ENCODE measurements at places on chromosomes 16 and 17.

DNA sequence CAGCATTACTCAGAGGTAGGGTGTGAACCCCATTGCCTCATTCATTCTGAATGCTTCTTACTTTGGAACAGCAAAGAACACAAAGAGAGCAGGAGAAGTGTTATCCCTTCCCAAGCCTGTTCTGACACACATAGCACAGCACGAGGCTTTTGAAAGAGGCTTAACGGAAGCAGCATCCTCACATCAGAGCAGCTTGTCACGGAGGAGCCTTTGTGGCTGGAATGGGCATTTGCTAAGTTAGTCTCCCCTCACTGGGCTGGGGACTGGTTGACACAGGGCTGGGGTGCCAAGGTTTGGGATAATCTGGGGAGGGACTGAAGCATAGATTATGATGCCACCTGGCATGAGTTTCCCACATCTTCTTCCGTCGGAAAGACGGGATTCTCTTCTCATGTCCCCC is 167.5 kb upstream of the DNAH9 start:
- DNase-seq, result no peak

GRCh38 chr16:88437367-88437964 is 15.6 kb upstream of the ZFPM1 start:
- DNase-seq, result peak; percentile 76

DNA sequence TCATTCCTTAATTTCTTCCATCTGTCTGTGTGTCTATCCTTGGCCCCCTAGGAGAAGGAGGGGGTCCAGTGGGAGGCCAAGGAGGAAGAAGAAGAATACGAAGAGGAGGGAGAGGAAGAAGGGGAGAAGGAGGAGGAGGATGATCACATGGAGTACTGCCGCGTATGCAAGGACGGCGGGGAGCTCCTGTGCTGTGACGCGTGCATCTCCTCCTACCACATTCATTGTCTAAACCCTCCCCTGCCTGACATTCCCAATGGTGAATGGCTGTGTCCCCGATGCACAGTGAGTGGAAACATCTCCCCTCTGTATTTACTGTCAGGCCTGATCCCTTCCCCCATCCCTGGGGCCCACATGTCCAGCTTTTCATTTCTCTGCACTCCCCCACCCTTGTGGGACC is 6.3 kb downstream of the CHD3 start:
- no peak for DNase-seq

DNA sequence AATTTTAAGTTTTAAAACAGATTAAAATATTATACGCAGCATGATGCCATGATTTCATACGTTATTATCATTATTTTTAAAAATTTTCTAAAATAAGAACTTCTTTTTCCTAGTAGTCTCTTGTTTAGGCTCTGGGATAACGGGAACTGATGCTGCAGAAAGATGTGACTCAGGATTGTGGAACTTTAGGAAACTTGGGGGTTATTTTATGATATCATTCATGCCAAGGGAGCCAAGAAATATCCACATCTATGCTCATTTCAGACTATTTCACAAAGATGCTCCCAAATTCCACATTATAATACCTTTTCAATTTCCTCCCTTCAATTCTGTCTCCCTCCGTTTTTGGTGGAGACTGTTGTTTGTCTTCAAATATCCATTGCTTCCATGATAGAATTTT is 236.4 kb downstream of the HS3ST3A1 start:
- no peak for DNase-seq

- DNase-seq, result no peak
Observed at GRCh38 chr17:43740541-43740940, 18.1 kb downstream of the SOST start.

DNA sequence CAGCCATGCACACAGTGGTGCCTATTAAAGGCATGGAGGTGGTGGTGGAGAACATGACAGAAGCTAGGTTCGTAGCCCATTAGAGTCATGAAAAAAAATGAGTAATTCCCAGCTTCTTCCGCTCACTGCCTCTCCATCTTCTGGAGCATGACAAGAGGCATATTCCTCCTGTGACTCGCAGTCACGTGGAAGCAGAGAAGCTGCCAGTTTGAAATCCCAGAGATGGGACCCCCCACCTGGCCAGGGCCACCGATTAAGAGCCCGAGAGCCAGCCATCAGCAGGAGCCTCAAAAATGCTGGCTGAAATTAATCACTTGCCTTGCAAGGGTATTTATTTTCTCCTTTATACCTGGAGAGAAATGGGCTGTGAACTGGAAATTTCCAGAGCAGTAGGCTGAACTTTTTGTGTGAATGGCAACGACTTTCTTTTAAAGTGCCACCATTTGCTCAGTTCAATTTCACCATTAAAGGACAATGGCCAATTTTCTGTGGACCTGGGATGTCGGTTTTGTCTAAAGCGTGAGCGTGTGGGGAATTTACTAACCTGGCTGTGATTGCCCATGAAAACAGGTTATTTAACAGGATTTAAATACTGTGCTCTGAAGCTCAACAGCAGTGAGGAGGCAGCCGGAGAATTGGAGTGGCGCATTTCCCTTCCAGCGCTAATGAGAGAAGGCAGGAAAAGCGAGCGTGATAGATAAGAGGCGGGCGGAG is 189.7 kb upstream of the SDK2 start:
- DNase-seq, result no peak

DNA sequence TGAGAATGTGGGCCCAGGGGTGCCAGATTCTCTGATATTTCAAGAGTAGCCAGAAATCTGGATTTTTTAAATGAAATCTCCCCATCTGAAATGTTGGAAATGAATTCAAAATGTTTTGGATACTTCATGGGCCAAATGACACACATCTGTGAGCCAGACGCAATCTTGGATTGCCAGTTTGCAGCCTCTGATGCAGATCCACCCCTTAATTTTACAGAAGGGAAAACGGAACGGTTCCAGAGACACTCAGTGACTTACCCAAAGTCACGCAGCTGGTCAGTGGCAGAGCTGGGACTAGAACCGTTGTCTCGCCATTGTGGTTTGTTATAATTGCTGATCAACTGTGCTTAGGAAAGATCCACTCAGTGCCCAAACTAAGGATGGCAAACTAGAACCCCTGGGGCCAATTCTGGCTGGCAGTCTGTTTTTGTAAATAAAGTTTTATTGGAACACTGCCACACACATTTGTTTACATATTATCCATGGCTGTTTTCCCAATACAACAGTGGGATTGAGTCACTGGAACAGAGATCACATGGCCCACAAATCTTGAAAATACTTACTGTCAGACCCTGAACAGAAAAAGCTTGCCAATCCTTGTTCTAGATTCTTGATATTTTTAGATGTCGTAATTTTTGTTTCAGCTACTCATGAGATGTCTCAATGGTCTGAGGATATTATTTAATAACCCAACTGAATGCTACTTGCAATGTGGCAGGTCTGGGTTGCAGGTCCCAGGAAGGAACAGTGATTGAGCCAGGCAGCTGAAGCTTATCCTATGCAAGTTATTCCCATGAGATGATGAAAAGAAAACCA is 143.8 kb downstream of the AXIN2 start:
- DNase-seq, result no peak

- DNase-seq, result no peak
Observed at GRCh38 chr17:76056882-76057281, 15.4 kb downstream of the SRP68 start.

DNA sequence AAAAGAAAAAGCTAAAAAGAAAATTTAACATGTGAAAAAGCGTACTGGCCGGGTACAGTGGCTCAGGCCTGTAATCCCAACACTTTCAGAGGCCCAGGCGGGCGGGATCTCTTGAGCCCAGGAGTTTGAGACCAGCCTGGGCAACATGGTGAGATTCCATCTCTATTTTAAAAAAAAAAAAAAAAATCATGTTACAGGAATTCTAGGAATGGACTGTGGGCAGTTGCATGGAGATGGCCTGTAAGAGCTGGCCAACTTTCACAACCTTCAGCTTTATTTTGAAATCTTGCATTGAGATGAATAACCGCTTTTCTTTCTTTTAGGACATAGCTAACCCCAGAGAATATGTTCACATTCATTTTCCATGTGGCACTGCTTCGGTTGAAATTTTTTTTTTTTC is 8.2 kb upstream of the CIAO3 start:
- DNase-seq, result no peak

DNA sequence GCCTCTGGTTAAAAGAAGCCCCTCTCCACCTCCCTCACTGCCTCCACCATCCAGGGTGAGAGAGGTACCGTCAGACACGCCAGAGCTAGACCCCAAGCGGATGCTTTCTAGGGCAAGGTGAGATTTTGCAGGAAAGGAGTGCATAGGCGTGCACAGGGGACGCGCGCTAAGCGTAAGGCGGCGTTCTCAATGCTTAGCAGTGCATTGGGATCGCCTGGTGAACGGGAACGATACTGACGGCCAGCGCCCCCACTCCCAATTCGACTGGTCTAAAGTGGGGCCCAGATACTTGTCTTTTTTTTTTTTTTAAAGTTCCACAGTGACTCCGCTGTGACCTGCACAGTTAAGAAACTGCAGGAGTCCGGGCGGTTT is 57.9 kb upstream of the CREBBP start:
- no peak for DNase-seq

- DNase-seq, result no peak
Observed at GRCh38 chr16:17606460-17606859, 135.7 kb upstream of the XYLT1 start.

- no peak for DNase-seq
Observed at GRCh38 chr16:19033761-19034160, 33.7 kb upstream of the COQ7 start.

DNA sequence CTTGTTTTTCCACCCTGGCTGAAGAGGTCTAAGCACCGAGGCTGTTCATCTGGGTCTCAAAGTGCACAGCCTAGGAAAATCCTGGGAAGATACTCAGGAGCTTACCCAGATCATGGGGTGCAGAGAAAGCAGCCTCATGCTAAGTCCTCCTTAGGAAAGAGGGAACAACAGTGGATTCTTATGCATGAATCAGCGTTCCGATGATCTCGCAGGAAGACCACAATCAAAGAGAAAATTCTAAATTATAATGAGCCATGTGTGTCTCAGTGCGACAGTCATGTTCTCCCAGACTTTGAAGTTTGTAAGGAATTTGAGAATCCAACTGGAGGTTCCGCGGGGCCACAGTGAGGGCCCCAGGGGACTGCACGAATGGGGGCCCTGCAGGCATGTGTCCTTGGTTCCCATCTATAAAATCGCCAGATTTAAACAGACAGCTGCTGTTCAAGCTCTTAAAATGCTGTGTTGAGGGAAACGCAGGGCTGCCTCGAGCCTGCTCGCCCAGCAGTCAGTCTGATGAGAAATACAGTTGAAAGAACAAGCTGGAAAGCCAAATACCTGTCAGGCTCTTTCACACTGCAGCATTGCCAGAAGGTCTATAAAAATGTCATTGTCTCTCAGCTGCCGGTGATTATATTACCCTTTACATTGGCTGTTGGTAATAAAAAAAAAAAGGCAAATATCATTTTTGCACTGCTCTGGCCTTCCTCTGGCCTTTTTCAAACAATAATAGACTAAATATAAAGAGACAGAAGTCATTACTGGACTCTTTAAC is 152.1 kb downstream of the PMP22 start:
- no peak for DNase-seq

- no peak for DNase-seq
Observed at GRCh38 chr16:57623251-57624043, 5.0 kb upstream of the ADGRG1 start.

- no peak for DNase-seq
Observed at GRCh38 chr16:87665193-87665592, 62.9 kb downstream of the JPH3 start.

GRCh38 chr17:58166682-58167081 is at the start of gene OR4D2:
TSS of gene OR4D2 (plus strand) at chr17:58166982. CDS start at chr17:58169656, 2,674 bp downstream.
- DNase-seq, result no peak

- DNase-seq, result no peak
Observed at GRCh38 chr16:23391381-23392222, 61.4 kb downstream of the COG7 start.

- DNase-seq, result no peak
Observed at GRCh38 chr16:85773044-85773443, 22.1 kb upstream of the C16orf74 start.

DNA sequence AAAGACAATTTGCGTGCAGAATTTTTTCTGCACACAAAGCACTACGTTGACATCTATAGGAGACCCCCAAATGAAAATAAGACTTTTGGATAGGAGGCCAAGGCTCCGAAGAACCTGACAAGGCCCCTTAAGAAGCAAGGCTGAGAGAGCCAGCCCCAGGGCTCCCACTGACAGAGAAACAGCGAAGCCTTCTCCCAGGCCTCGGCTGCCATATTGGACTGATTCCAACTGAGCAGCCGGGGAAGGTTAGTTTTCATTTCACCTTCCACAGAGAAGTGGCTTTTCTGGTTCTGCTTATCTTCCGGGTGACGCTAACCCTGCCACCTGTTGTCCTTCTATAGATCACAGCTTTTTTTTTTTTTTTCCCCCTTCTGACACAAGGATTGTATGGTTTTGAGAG is 356.7 kb downstream of the SOX9 start:
- no peak for DNase-seq

DNA sequence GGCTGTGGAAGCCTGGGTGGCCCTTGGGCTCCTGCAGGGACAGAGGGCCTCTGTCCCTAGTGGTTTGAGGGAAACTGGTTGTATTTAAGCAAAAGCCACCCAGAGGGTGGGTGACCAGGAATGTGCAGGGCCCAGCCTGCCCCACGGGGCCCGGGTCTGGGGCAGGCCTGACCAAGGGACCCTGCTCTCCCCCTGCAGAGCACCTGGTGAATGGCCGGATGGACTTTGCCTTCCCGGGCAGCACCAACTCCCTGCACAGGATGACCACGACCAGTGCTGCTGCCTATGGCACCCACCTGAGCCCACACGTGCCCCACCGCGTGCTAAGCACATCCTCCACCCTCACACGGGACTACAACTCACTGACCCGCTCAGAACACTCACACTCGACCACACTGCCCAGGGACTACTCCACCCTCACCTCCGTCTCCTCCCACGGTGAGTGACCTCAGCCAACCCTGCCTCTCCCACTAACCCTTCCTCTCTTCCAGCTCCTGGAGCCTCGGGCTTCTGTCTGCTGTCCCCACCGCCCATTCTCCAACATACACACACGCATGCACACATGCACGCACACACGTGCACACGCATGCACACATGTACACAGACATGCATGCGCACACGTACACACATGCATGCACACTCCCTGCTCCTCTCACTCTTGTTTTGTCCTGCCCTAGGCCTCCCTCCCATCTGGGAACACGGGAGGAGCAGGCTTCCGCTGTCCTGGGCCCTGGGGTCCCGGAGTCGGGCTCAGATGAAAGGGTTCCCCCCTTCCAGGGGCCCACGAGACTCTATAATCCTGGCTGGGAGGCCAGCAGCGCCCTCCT is 10.4 kb downstream of the GALK1 start:
- DNase-seq, result no peak

DNA sequence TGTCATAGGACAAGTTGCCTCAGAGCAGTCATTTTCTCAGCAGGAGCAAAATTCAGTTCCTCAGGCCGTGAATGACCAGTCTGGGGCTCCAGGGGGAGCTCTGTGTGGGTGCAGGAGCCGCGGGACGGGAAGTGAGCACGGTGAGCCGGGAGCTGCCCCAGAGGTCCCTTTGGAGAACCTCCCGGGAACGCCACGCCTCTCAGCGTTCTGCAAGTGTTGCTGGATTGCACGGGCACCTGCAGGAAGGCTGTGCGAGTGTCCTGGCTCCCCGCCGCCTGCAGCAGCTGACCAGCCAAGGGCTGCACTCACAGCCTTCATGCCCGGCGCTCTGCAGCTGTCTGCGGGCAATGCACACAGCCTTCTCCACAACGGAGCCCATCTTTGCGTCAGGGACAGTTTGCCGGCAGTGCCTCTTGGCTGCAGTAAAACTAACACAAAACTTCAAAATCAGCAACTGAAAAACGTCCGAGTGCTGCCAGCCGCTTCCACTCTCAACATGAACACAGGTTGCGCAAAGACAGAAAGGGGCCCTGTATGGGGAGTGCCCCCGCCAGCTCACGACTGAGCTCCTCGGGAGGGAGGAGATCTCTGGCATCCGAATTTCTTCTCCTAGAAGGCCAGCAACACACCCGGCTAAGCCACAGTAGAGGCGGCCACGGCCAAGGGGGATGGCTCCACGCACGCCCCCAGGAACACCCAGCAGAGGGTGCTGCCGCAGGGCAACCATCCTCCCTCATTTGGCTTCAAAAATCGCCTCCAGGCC is 16.0 kb downstream of the NDUFAF8 start:
- DNase-seq, result no peak

Measured in D721Med (cell line).